ENCODE measurements at places on chromosomes 13 and 19.

- DNase-seq: no peak
Measured at GRCh38 chr19:39135701-39136100, 10.1 kb downstream of the PAK4 start.

DNA sequence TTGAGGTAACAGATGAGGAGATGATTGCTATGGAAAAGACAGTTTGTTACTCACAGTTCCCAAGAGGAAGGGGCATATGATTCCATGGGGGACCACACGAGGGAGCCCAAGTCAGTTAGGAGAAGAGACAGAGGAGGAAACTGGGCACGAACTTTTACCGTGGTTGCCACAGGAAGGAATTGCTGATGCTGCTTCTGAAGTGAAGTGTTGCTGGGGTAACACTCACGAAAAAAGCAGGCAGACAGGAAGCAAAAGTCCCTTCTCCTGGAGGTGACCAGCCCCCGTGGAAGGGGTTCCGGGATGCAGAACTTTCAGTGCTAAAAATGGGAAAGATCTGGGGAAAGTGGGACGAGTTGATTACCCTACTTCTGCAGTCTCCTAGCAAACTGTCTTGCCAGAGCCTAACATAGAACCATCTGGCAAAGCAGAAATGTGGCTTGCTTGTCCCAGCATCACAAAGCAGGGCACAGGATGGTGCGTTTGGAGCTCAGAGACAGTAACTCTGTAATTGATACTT, 35.4 kb upstream of the MAP3K10 start:
- DNase-seq: no peak

DNA sequence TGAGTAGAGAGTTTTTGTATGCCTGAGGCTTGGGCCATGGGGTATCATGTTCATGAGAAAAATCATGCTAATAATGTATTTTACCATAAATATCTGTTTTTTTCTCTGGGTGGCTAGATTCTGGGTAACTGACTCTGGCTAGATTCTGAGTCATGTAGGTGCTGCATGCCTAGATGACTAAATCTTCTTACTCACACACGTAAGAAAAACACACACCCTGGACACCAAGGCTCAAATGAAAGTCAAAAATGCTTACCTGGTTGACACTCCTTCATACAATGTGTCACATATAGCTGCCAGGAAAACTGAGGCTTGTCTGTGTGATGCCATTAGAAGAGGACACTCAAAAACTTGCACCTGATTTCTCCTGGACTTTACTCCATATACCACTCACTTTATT, 597.4 kb upstream of the SLITRK1 start:
- no peak for DNase-seq

GRCh38 chr13:39951301-39951700, 295.8 kb downstream of the COG6 start:
- no peak for DNase-seq

GRCh38 chr13:46620471-46620870, 67.5 kb downstream of the LRCH1 start:
- no peak for DNase-seq

- DNase-seq: no peak
Measured at GRCh38 chr19:42794765-42795164, 29.3 kb upstream of the PSG8 start.

- DNase-seq: no peak
Measured at GRCh38 chr13:33146843-33147611, 130.8 kb downstream of the KL start.

DNA sequence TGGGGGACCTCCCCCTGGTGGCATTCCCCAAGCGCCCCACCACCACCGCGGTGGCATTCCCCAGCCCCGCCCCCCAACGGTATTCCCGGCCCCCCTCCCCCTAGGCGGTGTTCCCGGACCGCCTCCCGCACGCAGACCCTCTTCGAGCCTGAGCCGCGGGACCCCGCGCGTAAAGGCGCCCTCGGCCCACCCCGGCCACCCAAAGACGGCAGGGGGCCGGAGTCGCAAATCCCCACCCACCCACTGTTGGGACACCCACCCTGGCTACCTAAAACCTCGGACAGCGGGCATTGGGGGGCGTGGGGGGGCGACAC, 22.4 kb downstream of the OLFM2 start:
- DNase-seq: no peak

- DNase-seq: no peak
Measured at GRCh38 chr19:38655148-38655824, 7.8 kb downstream of the ACTN4 start.

- no peak for DNase-seq
Measured at GRCh38 chr13:113882716-113883115, 18.8 kb upstream of the GAS6 start.

GRCh38 chr13:94825507-94825906, 113.2 kb upstream of the SOX21 start:
- no peak for DNase-seq

DNA sequence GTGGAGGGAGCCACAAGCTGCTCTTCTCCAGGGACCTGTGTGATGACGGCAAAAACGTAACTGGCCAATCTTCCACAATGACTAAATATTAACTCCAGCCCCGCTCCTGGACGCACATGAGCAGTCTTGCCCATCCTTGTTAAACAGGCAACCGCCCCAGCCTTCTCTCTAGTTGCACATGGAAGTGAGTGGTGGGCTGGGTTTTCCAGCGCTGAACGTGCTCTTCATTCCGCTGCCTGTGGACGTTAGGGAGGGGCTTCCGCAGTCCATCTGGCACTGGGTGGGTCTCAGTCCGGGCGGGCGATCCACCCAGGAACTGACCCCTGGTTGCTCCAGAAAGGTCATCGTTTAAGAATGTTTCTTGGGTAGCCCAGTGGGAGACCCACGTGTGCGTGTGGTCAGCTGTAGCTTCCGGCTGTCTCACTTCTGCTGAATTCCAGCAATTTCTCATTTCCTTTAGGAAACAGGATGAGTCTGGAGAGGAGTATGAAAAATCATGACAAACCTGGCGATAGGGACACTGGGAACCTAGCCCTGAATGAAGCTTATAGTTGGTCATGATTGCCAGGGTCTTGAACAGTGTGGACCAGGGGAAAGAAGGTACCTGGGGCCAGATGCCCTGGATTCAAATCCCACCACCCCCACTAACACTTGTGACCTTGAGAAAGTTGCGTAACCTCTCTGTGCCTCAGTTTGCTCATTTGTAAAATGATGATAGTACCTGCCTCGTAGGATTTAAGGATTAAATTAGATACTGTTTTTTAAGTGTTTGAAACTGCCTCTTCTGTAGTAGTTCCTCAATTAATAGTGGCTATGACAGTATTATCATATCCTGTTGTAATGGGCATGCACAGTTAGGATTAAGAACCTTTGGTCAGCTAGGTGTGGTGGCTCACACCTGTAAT, 92.6 kb downstream of the SIPA1L3 start:
- DNase-seq: no peak

All from stimulated activated CD4-positive, alpha-beta T cell treated with anti-CD3 and anti-CD28 coated beads, Interleukin-15, amount 100 ng/mL, for 1 hour (primary cell).